ENCODE measurements at places on chromosomes 16 and 17. TPM values are rescaled to one million over a fixed set of nuclear protein-coding genes. Genes with fewer than 3 reads are reported as not detected.

CSH2 gene
- not detected for total RNA-seq

SDK2 gene
- 4.6 TPM for total RNA-seq

TMEM238L gene
- total RNA-seq: not detected

CD19 gene
- total RNA-seq: not detected

KCTD19 gene
- 0.56 TPM for total RNA-seq

PFAS gene
- 117 TPM for total RNA-seq

MATCAP1 gene
- total RNA-seq: 77.8 TPM

ABCA6 gene
- total RNA-seq: 0.48 TPM

OR1D5 gene
- total RNA-seq: not detected

DNA sequence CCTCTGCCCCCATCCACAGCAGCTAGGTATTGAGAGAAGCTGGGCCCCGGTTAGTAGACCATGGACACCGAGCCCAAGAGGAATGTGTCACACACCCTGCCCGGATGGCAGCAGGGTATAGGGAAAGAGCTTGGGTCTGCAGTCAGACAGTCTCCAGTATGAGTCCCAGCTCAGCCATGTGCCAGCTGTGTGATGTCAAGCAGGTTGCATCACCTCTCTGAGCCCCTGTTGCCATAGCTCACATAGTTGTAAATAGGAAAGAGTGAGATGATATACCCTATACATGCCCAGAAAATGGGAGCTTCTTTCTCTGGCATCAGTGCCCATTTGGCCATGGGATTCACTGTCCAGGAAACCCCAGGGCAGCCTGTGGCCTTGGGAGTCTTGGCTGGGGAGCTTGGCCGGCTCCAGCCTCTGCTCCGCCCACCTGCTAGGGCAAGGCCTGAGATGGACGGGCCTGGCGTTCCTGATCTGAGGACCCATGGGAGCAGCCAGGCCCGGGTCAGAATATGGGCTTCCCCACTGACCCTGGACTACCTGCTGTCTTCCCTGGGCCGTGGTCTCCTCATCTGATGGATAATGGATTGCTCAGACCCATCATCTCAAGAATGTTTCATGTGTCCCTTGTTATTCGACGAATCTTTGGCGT is 13.2 kb downstream of the CD300LG start:
- H3K4me1 ChIP-seq: no peaks in the 10 kb centered on the region
- H3K27me3 ChIP-seq: peaks cover 6% of the 10 kb centered on the region
- no peak overlapping the region for H3K27ac ChIP-seq
- no peak overlapping the region for H3K4me3 ChIP-seq
- DNase-seq: no peak
- no peaks in the 10 kb centered on the region for H3K36me3 ChIP-seq

- peaks cover 10% of the 10 kb centered on the region for H3K4me1 ChIP-seq
- DNase-seq: no peak
- peaks cover 17% of the 10 kb centered on the region for H3K36me3 ChIP-seq
- H3K27me3 ChIP-seq: no peaks in the 10 kb centered on the region
- H3K4me3 ChIP-seq: no peak overlapping the region
- H3K27ac ChIP-seq: no peak overlapping the region
These were observed 20.7 kb upstream of the MNT start for GRCh38 chr17:2421315-2422147.

DNA sequence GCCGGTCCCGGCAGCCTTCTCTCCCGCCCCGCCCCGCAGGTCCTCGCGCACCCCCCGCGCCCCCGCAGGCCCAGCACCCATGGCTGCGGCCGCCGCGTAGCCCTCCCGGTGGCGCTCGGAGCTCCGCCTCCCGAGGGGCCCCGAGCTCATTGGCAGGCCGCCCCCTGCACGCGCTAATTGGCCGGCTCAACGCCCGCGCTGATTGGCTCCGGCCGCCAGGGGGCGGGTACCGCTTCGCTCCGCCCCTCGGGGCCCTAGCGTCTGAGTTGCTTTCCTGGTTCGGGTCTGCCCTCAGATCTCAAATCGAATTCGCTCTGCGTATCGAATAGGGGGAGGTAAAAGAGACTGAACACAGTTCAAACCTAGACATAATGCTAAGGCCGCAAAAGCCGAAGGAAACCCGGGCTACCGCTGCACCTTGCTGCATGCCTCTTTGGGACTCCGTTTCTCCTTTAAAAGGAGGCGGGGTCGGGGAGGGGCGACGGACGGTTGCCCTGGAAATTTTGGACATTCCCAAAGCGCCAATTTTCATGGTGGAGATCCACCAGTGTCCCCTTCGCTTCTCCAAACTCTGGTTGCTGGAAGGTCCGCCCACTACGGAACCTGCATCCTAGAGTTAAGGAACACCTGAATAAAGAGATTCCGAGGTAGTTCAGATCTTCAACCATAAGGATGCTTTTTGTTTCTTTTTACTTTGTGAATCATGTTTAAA is at the start of gene DEXI:
Gene DEXI, minus strand, starts transcription at position 117 of the 712 bp plus-strand sequence. CDS start 463 bp downstream, outside the sequence.
- peak within 1 kb of the TSS; percentile 81 for H3K27ac ChIP-seq
- H3K4me3 ChIP-seq: peak within 1 kb of the TSS; percentile 95
- peaks cover 11% of the 10 kb centered on the region for H3K36me3 ChIP-seq
- H3K4me1 ChIP-seq: peaks cover 58% of the 10 kb centered on the region

DNA sequence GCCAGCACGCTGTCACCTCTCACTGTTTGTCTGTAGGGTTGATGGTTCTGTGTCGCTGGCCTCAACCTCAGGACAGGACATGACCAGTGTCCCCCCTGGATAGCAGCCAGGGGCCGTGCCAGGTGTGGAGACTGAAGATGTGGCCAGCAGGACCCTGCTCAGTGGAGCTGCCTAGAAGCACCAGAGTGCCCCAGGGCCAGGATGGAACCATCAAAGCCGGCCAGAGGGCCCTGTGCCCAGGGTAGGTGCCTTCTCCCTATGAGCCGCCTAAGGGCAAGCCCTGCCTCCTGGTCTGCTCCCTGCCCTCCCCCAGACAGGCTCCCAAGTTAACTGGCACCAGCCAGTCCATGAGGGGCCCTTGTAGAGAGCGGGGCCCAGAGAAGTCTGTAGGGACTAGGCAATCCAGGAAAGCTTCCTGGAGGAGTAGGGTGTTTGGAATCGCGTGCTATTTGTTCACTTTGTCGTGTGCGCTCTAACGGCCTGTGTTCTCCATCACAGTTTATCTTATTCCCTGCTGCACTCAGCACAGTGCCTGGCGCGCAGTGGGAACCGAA is 546 bp upstream of the NDUFB10 start:
- peaks cover 17% of the 10 kb centered on the region for H3K4me1 ChIP-seq
- H3K27me3 ChIP-seq: no peaks in the 10 kb centered on the region
- peak overlapping the region; percentile 96 for H3K4me3 ChIP-seq
- DNase-seq: no peak

GRCh38 chr16:70496513-70496912 is 26.8 kb downstream of the COG4 start:
- no peaks in the 10 kb centered on the region for H3K4me1 ChIP-seq
- H3K27ac ChIP-seq: no peak overlapping the region
- H3K4me3 ChIP-seq: no peak overlapping the region
- peaks cover 12% of the 10 kb centered on the region for H3K36me3 ChIP-seq

DNA sequence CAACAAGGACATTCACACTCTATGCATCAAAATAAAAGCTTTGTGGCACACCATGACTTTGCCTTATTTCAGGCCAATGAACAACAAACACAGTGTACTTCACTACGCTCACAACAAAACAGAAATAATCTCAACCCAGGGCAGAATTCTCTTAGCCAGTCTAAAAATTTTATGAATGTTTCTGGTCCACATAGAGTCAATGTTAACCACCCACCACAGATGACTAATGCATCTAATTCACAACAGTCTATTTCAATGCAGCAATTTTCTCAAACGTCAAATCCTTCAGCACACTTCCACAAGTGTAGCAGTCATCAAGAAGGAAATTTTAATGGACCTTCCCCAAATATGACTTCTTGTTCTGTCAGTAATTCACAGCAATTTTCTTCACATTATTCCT is 101.7 kb downstream of the CHD9 start:
- DNase-seq: no peak
- H3K4me1 ChIP-seq: peaks cover 4% of the 10 kb centered on the region
- H3K4me3 ChIP-seq: no peak overlapping the region
- H3K27me3 ChIP-seq: no peaks in the 10 kb centered on the region
- peaks cover 17% of the 10 kb centered on the region for H3K36me3 ChIP-seq
- no peak overlapping the region for H3K27ac ChIP-seq

DNA sequence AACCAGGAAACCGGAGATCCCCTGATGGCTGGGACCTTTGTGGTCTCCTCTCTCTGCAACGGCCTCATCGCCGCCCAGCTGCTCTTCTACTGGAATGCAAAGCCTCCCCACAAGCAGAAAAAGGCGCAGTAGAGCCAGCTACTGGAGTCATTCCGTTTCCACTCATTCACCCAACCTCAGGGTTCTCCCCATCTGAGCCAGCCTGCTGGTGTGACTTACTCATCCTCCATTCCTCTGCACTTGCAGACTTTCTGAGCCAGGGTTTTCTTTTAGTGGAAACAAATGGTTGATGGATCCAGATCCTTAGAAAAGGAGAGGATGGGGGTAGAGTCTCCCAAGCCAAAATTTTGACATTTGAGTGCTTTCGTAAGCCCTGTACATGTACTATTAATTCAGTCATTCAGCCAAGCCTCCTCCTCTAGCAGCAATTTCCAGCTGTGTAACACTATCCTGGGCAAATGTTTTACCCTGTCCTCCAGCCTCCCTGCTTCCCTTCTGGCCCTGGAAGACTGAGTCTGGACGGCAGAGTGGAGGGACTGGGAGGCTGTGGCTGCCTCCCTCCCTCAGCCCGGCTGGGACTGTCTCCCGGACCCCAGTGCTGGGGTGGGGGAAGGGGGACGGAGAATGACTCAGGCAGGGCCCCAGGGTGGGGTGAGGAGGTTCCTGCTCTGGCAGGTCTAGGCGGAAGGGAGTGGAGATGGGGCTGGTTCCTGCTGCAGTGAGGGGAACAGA is 2.3 kb downstream of the SOX15 start:
- H3K4me3 ChIP-seq: peak overlapping the region; percentile 51
- H3K27ac ChIP-seq: peak overlapping the region; percentile 82
- H3K36me3 ChIP-seq: peaks cover 12% of the 10 kb centered on the region
- H3K27me3 ChIP-seq: no peaks in the 10 kb centered on the region
- DNase-seq: no peak
- H3K4me1 ChIP-seq: peaks cover 32% of the 10 kb centered on the region

GRCh38 chr16:56373003-56373402 is 52.3 kb downstream of the AMFR start:
- DNase-seq: peak; percentile 40
- H3K27me3 ChIP-seq: no peaks in the 10 kb centered on the region
- peak overlapping the region; percentile 88 for H3K27ac ChIP-seq
- H3K36me3 ChIP-seq: peaks cover 22% of the 10 kb centered on the region

DNA sequence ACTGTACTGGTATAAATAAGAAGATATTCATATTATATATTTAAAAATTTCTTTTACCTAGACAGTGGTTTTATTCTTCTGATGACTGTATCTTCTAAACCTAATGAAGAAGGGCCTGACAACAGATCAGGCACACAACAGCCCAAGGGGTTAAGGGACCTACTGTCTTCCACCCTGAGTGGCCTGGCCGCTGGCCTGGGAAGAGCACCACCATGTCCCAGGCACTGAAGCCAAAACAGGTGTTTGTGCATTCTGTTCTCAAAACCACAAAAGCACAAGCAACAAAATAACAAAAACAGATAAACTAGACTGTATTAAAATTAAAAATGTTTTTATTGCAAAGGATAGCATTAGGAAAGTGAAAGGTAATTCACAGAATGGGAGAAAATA is 9.1 kb upstream of the PECAM1 start:
- peaks cover 5% of the 10 kb centered on the region for H3K4me1 ChIP-seq
- no peak overlapping the region for H3K4me3 ChIP-seq
- no peaks in the 10 kb centered on the region for H3K27me3 ChIP-seq
- no peak for DNase-seq
- no peaks in the 10 kb centered on the region for H3K36me3 ChIP-seq

GRCh38 chr16:50441486-50442157 is 72.8 kb upstream of the BRD7 start:
- H3K27me3 ChIP-seq: peaks cover 3% of the 10 kb centered on the region
- no peak overlapping the region for H3K4me3 ChIP-seq
- no peaks in the 10 kb centered on the region for H3K36me3 ChIP-seq
- DNase-seq: no peak
- H3K4me1 ChIP-seq: peaks cover 5% of the 10 kb centered on the region

- no peaks in the 10 kb centered on the region for H3K4me1 ChIP-seq
- no peak overlapping the region for H3K27ac ChIP-seq
- no peaks in the 10 kb centered on the region for H3K27me3 ChIP-seq
- H3K36me3 ChIP-seq: peaks cover 13% of the 10 kb centered on the region
- no peak overlapping the region for H3K4me3 ChIP-seq
These were observed 57.2 kb upstream of the VPS4A start for GRCh38 chr16:69253870-69254341.

GRCh38 chr17:37847811-37848331 is 76.3 kb upstream of the TBC1D3K start:
- H3K27ac ChIP-seq: no peak overlapping the region
- no peaks in the 10 kb centered on the region for H3K36me3 ChIP-seq
- peaks cover 4% of the 10 kb centered on the region for H3K4me1 ChIP-seq
- no peak for DNase-seq

DNA sequence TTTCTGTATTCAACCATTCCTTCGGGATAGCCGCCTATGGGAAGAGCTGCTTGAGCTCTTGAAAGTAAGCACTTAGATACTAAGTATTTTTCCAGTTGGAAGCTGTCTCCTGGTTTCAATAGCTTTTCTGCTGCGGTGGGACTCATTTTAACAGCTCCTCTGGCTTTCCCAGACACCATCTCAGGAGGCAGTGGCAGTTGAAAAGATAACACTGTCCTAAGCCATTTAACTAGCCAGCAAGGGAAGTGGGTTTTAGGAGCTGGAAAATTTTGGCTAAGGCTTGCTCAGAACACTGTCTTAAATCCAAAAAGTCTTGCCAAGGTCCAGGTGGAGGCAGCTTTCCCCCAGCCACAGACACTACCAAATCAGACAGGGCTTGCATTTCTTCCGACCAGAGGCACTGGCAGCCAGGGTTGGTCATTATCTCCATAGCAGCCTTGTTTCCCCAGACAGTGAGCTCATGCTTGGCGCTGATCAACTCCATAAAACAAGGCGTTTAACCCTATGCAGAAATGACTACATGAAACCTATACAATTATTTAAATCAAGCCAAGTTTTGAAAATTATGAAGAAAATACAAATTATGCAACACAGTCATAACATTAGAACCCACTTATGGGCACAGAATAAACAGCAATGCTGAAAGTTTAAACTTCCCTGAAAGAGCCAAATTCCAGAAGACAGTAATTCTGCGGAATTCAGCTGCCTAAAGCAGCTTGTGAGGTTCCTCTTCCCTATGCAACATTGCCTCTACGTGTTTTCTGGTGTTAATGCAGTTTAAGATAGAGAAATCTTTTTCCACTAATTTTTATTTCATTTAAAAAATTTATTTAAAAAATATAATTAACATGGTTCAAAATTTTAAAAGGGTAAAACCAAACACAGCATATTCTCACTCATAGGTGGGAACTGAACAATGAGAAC is 25.0 kb downstream of the GABARAPL2 start:
- H3K36me3 ChIP-seq: peaks cover 4% of the 10 kb centered on the region
- H3K27me3 ChIP-seq: no peaks in the 10 kb centered on the region
- no peak for DNase-seq
- H3K27ac ChIP-seq: no peak overlapping the region

- H3K27me3 ChIP-seq: peaks cover 22% of the 10 kb centered on the region
- DNase-seq: peak; percentile 67
- H3K4me1 ChIP-seq: peaks cover 4% of the 10 kb centered on the region
- H3K4me3 ChIP-seq: no peak overlapping the region
These were observed 28.6 kb upstream of the ITGA3 start for GRCh38 chr17:50027172-50027880.

- H3K36me3 ChIP-seq: peaks cover 3% of the 10 kb centered on the region
- peak overlapping the region; percentile 71 for H3K4me3 ChIP-seq
- DNase-seq: no peak
- peaks cover 52% of the 10 kb centered on the region for H3K4me1 ChIP-seq
These were observed 5.9 kb downstream of the BAIAP2 start for GRCh38 chr17:81040791-81041337.

GRCh38 chr17:4533523-4534504 is 21.4 kb downstream of the MYBBP1A start:
- no peak for DNase-seq
- no peak overlapping the region for H3K4me3 ChIP-seq
- peaks cover 4% of the 10 kb centered on the region for H3K27me3 ChIP-seq
- H3K4me1 ChIP-seq: peaks cover 4% of the 10 kb centered on the region
- peaks cover 4% of the 10 kb centered on the region for H3K36me3 ChIP-seq

Data from type B pancreatic cell (in vitro differentiated cells).